ENCODE measurements at places on chromosomes 3 and 15. TPM values are rescaled to one million over a fixed set of nuclear protein-coding genes. Genes with fewer than 3 reads are reported as not detected.

The CPN2 gene
- not detected for polyA plus RNA-seq

The LRRIQ4 gene
- polyA plus RNA-seq, result not detected

The CCDC54 gene
- not detected for polyA plus RNA-seq

The LDHAL6B gene
- not detected for polyA plus RNA-seq

The CA12 gene
- 101 TPM for polyA plus RNA-seq

The AHSG gene
- 0.59 TPM for polyA plus RNA-seq

The ECE2 gene
- polyA plus RNA-seq, result not detected

The NDUFAF3 gene
- polyA plus RNA-seq, result 44.8 TPM

The GAP43 gene
- polyA plus RNA-seq, result not detected

- peaks cover 24% of the 10 kb centered on the region for H3K36me3 ChIP-seq
- DNase-seq, result no peak
- H3K27me3 ChIP-seq, result no peaks in the 10 kb centered on the region
- H3K4me3 ChIP-seq, result no peak overlapping the region
- peaks cover 17% of the 10 kb centered on the region for H3K4me1 ChIP-seq
Observed at GRCh38 chr3:9909221-9910013, 6.8 kb downstream of the IL17RE start.

GRCh38 chr3:169999433-169999832 lies 32.8 kb downstream of the SEC62 start:
- no peak overlapping the region for H3K27ac ChIP-seq
- no peak overlapping the region for H3K4me3 ChIP-seq
- H3K27me3 ChIP-seq, result no peaks in the 10 kb centered on the region
- peaks cover 1% of the 10 kb centered on the region for H3K36me3 ChIP-seq

DNA sequence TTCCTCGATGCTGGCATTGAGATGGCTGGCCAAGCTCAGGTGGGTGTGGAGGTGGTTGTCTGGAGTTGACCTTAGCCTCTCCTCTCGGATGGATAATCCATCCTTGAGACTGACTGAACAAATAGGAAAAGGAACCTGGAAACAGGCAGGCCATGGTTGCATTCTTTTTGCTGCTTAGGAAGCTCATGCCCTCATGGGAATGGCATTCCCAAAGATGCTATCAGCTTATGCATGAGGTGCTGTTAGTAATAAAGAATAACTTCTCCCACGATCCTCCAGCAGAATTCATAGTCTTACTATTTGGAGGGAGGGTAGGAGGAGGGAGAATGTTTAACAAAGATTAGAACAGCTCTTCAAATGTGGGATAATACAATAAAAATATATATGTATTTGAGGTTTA lies 303.0 kb upstream of the TPM1 start:
- no peaks in the 10 kb centered on the region for H3K27me3 ChIP-seq
- H3K4me3 ChIP-seq, result peak overlapping the region; percentile 3
- H3K4me1 ChIP-seq, result peaks cover 50% of the 10 kb centered on the region
- peak overlapping the region; percentile 67 for H3K27ac ChIP-seq
- H3K36me3 ChIP-seq, result no peaks in the 10 kb centered on the region

DNA sequence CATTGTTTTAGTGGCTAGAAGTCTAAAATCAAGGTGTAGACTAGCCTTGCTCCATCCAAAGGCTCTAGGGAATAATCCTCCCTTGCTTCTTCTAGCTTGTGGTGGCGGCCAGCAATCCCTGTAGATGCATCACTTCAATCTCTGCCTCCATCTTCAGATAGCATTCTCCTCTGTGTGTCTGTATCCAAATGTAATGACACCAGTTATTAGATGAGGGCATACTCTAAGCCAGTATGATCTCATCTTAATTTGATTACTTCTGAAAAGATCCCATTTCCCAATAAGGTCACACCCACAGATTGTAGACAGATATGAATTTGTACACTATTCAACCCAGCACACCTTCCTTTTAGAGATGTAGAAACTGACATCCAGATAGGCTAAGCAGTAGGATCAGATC lies 334.5 kb upstream of the KCNMB2 start:
- H3K4me1 ChIP-seq, result peaks cover 2% of the 10 kb centered on the region
- no peak overlapping the region for H3K27ac ChIP-seq
- DNase-seq, result no peak
- H3K27me3 ChIP-seq, result no peaks in the 10 kb centered on the region
- no peaks in the 10 kb centered on the region for H3K36me3 ChIP-seq

GRCh38 chr3:16998236-16998923 lies 113.6 kb downstream of the PLCL2 start:
- no peaks in the 10 kb centered on the region for H3K36me3 ChIP-seq
- DNase-seq, result no peak
- H3K27me3 ChIP-seq, result no peaks in the 10 kb centered on the region
- no peak overlapping the region for H3K4me3 ChIP-seq
- no peak overlapping the region for H3K27ac ChIP-seq

GRCh38 chr3:141063831-141064230 lies 12.7 kb downstream of the SPSB4 start:
- no peak overlapping the region for H3K27ac ChIP-seq
- no peak for DNase-seq
- H3K4me1 ChIP-seq, result no peaks in the 10 kb centered on the region

DNA sequence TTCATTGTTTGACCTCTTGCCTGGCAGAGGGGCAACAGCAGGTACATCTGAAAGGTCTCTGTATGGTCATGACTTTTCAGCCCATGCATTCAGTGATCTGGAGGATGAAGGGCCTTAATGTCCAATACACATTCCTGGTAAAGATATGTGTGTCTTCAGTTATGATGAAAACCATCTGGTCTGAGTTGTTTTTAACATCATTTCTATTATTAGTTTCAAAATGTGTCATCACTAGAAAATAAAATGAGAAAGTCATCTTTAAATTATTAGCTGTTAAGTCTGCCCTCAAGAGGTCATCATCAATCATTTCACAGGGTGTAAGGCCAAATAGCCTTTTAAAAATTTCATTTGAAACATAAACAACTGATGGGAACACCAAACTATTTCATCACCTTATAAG lies 92.1 kb upstream of the PLSCR4 start:
- no peak for DNase-seq
- no peak overlapping the region for H3K27ac ChIP-seq
- no peak overlapping the region for H3K4me3 ChIP-seq
- H3K36me3 ChIP-seq, result no peaks in the 10 kb centered on the region
- H3K27me3 ChIP-seq, result no peaks in the 10 kb centered on the region
- H3K4me1 ChIP-seq, result no peaks in the 10 kb centered on the region

DNA sequence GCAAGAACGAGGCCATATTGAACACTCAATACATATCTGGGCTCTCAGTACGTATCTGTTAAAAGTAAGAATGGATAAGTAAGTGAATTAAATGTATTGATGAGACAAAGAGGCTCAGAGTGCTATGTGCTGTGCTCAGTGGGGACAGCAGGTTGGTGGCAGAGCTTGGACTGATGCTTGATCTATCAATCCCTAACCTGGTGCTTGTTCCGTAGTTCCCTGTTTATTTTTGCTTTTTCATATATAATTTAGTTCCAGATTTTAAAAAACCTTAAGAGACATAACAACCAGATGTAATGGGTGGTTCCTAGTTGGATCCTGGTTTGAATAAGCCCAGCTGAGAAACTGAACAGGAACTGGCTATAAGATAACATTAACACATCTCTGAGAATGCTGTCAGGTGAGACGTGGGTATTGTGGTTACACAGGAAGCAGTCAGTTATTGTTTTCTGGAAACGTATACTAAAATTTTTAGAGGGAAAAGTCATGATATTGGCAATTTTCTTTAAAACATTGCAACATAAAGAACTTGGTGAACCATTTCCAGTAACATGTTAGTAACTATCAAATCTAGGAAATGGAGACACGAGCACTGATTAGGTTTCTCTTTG lies 120.5 kb downstream of the FOXB1 start:
- H3K4me3 ChIP-seq, result no peak overlapping the region
- no peak for DNase-seq
- H3K36me3 ChIP-seq, result no peaks in the 10 kb centered on the region
- H3K4me1 ChIP-seq, result peaks cover 9% of the 10 kb centered on the region
- H3K27ac ChIP-seq, result no peak overlapping the region

GRCh38 chr3:123148772-123149171 lies 53.0 kb upstream of the SEC22A start:
- H3K27me3 ChIP-seq, result no peaks in the 10 kb centered on the region
- no peak for DNase-seq
- H3K4me1 ChIP-seq, result no peaks in the 10 kb centered on the region
- H3K27ac ChIP-seq, result no peak overlapping the region

GRCh38 chr15:27936164-27936563 lies 163.0 kb downstream of the OCA2 start:
- no peaks in the 10 kb centered on the region for H3K36me3 ChIP-seq
- no peak overlapping the region for H3K4me3 ChIP-seq
- DNase-seq, result no peak
- H3K27ac ChIP-seq, result no peak overlapping the region
- H3K27me3 ChIP-seq, result no peaks in the 10 kb centered on the region
